Retina (tissue), 1 donor: ENCODE measurements at places on chromosomes 5 and 9.

DNA sequence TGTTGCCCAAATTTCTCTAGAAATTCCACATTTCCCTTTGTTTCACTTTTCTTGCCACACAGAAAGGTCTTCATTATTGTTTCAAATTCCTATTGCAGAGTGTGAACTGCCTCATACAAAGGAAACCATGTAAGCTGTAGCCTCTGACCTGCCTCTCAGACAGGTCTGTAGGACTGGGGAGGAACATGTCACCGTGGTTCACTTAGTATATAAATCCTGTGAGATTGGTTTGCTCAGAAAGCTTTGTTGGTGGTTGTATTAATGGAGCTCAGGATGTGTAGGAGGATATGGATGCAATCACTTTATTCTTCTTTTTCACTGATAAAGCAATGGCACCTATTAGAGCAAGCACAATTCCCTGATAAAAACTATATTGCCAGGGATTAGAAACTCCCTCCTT, 4.2 kb downstream of the SGCD start:
- no peak for DNase-seq

- DNase-seq = no peak
Measured at GRCh38 chr5:624951-625230, 12.8 kb downstream of the CEP72 start.

- DNase-seq = no peak
Measured at GRCh38 chr5:157485811-157486210, 25.8 kb downstream of the NIPAL4 start.

- no peak for DNase-seq
Measured at GRCh38 chr9:87766697-87767096, 40.8 kb downstream of the CTSL start.

DNA sequence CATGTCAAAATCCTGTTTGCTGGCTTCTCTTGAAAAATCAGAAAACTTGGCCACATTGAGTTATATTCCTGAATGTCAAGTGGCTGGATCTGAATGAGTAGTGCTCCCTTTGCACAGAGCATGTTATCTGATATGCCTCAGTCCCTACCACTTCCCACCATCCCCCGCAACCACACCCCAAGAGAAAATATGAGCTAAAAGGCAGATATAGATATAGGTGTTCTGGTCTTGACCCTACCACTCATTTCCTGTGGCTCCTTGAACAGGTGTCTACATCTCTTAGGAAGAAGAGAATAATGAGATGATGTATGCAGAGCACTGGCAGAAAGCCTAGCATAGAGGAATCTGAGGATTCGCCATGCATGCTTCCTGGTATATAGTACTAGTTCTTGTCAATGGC, 6.6 kb upstream of the CYSTM1 start:
- no peak for DNase-seq

DNA sequence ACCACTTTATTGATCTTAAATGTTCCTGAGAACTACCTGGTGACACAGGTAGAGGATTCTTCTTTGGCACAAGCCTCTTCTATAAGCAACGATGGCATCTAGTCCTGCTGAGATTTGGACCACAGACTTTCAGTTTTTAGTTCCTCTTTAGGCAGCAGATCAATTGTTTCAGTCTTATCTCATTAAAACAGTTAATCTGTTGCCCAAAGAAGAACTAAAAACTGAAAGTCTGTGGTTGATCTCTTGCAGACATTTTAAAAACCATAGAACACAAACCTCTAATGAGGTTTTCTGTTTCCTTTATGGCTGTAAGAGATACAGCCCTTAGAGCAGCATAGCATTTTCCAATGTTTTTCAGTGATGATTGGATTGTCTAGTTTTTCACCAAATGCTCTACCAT, 480.9 kb downstream of the MTRR start:
- DNase-seq = no peak

DNA sequence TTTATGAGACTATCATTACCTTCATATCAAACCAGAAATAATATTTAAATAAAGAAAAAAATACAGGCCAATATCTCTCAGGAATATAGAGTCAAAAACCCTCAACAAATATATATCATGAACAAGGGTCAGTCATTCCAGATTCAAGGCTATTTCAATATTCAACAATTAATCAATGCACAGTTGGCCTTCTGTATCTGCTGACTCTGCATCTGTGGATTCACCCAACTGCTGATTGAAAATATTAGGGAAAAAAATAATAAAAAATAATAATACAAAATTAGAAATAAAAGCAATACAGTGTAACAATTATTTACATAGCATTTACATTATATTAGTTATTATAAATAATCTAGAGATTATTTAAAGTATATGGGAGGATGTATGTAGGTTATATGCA, 1114.0 kb downstream of the CDH12 start:
- DNase-seq = no peak

- no peak for DNase-seq
Measured at GRCh38 chr5:27015758-27016157, 22.6 kb downstream of the CDH9 start.

DNA sequence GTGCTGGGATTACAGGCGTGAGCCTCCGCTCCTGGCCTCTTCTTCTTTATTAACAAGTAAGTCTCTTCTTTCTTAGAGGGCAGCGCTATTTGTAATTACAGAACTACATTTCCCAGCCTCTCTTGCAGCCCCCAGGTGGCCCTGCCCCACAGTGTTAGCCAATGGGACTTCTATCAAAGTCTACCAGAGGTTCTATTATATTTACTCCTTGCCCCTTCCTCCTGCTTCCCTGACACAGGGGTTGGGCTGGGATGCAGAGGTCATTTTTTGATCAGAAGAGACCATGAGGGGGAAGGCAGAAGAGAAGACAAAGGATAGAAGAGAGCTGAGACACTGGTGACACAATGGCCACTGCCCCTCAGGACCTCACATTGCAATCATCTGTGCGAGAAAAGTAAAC, 224.2 kb downstream of the SYK start:
- DNase-seq = no peak

- DNase-seq = no peak
Measured at GRCh38 chr5:953535-954449, 54.8 kb upstream of the NKD2 start.

GRCh38 chr5:33997331-33997983, 10.4 kb downstream of the AMACR start:
- peak; percentile 43 for DNase-seq

DNA sequence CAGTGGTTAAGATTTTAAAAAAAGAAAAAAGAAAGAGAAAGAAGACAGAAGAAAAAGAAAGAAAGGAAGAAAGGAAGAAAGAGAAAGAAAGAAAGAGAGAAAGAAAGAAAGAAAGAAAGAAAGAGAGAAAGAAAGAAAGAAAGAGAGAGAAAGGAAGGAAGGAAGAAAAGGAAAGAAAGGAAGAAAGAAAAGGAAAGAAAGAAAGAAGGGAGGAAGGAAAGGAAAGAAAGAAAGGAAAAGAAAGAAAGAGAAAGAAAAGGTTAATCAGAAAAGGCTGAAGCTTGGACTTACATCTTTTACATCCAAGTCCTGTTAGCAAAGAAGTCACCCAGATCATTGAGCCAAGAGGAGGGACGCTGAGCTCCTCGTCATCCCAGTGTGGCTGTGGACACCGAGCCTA, 70.0 kb downstream of the IRX2 start:
- no peak for DNase-seq

- DNase-seq = peak; percentile 47
Measured at GRCh38 chr9:131578731-131579504, 33.6 kb downstream of the PRRT1B start.

- DNase-seq = no peak
Measured at GRCh38 chr5:68421485-68422220, 206.1 kb downstream of the PIK3R1 start.

GRCh38 chr9:106717686-106718085, 145.3 kb upstream of the ZNF462 start:
- no peak for DNase-seq

- peak; percentile 20 for DNase-seq
Measured at GRCh38 chr5:97019435-97020117, 83.7 kb downstream of the LNPEP start.

DNA sequence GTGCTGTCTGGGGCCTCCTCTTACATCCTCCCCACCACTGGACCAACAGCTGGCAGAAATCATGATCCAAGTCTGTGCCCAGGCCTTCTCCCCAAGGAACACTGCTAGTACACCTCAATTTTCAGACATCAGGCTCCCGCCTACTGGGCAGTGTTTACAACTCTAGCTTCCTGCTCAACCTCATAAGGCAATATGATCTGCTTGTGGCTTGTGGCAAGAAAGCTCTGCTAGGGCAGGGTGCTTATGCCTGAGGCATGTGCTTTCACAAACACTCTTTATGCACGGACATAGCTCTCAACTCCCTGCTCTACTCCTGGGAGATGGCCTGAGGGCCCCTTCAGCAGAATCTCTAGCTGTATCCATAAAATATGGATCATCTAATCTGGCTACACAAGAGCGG, 32.5 kb downstream of the SH3TC2 start:
- no peak for DNase-seq

DNA sequence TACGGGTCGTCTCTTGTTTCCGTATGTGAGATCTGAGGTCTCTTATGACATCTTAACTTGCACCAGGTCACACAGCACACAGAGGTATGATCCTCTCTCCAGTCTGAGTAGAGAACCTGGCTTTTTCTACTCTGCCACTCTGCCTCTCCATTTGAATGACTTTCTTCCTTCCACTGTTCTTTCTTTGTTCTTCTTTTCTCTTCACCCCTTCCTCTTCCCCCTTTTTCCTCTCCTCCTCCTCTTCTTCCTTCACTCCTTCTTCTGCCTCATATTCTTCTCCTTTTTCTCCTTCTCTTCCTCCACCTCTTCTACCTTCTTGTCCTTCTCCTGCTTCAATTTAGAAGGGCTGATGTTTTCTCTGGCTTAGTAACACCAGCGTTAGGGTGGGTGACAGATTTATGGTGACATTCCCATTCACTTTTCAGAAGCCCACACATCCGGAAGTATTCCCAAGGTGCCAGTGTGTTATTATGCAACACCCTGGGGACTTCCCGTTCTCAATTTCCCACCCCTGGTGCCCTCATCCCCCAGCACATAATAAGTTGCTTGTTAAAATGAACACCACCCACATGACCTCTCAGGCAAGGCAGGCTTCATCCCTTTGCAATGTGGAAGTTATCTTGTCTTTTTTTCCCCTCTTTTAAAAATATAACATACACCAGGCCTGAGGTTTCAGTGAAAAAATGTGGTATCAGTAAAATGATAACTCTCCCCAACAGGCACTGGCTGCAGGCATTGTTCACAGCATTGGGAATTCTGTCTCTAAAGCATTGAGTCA, 122.0 kb downstream of the PAPPA start:
- DNase-seq = no peak

DNA sequence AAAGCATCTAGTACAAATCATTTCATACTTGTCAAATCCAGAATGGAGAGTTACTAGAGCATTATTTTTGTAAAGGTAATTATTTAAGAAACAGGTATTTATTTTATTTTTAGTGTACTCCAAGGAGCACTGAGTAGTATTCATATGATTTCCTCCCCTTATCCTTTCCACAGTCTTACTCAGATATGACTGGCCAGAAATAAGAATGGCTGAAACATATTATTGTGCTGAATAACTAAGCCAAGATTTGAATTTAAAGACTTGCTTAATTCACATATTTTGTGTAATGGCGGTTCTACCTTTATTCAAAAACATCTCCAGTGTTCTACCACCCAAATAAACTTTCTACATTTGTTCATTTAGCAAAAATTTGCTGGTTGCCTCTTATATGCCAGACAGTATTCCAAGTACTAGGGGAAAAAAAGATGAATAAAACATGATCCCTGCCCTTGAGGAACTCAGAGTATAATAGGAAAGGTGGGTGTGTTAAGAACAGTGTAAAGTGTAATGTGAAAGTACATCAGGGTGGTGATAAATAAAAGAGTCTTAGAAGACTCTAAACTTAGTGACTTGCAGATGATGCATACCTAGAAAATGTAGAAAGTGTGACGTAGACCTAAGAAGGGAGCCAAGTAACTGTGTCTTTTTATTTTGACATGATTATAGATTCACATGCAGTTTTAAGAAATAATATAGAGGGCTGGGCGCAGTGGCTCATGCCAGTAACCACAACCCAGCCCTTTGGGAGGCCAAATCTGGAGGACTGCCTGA, 110.4 kb upstream of the GRHPR start:
- DNase-seq = no peak
